ENCODE measurements at places on chromosomes 16 and 17.

- no peak for DNase-seq
These were observed 35.7 kb upstream of the GSG1L start for GRCh38 chr16:28098959-28099945.

GRCh38 chr16:56331915-56332314, 93.4 kb downstream of the AMFR start:
- DNase-seq = no peak

- DNase-seq = no peak
These were observed 930 bp downstream of the SPNS2 start for GRCh38 chr17:4499431-4500190.

DNA sequence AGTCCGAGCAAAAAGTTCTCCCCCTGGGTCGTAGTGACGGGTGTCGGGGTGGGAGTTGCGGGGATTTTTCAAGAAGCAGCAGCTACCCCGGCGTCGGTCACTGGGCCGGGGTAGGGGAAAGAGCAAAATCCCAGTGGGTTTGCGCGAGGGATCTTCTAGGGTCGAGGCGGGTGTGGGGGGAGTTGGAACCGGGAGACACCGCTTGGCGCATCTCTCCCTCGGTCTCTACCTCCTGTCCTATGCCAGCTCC, 2.3 kb upstream of the UBTF start:
- no peak for DNase-seq

DNA sequence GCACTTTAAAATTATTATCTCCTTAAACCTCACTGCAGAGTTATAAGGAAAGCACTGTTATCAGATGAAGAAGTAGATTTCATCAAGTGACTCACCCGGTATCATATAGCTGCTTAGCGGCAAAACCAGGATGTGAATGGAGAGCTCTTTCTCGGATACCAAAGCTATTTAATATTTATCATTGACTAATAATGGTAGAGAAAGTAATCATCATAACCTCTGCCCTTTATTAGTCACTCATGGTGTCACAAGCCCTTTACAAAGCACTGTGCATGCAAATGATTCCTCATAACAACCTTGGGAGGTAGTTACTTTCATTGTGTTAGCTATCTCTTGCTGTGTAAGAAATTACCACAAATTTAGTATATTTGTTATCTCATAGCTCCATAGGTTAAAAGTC, 592.9 kb downstream of the MAF start:
- peak; percentile 72 for DNase-seq

DNA sequence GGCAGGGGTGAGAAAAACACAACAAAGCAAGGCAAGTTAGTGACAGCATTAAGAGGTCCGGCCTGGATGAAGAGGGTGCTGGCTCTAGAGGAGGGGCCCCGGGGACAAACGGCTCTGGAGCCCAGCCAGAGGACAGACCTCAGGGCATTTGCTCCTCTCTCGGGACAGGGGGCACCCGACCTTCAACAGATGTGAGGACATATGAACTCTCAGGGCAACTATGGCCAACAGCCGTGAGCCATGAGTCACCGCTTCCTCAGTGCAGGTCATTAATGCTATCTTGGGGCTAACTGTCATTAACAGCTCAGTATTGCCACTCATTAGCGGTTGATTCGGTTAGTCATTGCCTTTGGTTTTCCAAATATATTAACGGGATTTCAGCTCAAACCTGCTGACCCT, 9.7 kb upstream of the ARL5C start:
- peak; percentile 35 for DNase-seq

DNA sequence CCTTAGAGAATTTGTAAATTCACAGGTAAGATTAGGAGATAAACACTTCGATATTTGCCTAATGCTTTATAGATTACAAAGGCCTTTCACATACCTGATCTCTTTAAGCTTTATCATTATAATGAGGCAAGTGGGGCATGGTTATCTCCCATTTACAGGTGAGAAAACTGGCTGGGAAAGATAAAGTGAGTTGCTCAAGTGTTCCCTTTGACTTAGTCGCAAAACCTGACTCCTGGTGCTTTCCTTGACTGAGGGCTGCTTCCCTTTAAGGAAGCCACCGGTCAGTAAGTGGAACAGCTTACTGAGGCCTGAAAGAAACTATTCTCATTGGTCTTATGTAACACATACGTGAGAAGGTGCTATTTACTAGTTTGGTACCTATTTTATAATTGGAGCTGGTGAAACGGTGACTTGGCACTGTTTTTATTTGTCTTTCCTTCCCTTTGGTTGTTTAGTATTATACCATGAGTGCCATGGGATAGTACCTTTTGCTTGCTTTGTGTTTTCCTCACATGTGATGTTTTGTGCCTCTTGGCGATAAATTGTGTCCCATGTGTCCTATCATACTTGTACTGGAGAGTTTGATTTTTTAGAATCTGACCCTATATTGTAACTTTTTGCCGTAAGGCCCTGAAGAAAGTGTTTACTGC, 57.2 kb downstream of the NUP88 start:
- DNase-seq = no peak

GRCh38 chr16:57277586-57277985, 6.9 kb downstream of the PLLP start:
- DNase-seq = peak; percentile 46

- DNase-seq = no peak
These were observed 170.3 kb downstream of the SLC39A11 start for GRCh38 chr17:72922219-72922618.

DNA sequence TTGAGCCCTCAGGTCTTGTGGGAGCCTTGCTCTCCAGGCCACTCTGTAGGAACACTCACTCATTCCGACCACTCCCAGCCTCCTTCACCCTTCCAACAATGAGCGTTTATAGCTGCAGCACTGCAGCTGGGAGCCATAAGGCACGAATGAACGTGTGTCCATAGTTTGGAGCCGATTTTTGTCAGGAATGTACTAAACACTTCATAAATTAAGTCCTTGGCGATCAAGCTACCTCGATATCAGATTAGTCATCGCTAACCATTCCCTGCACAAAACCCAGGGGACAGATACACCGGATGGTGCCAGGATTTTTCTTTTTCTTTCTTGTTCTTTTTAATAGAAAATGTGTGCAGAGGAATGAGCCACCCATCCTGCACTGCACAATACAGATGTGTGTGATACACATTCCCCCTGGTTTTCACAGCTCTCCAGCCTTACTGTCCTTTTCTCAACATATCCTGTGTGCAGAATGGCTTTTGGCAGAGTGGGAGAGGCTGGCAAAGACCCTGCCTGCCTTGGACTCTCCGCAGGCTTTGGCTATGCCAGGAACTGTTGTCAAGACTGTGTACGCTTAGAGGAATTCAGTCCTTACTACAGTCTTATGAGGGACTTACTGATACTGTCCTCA, 68.4 kb upstream of the ELAC2 start:
- no peak for DNase-seq

- DNase-seq = no peak
These were observed 223.5 kb upstream of the N4BP1 start for GRCh38 chr16:48833461-48833860.

GRCh38 chr16:11801481-11802021, 4.5 kb upstream of the ZC3H7A start:
- no peak for DNase-seq

GRCh38 chr16:22847100-22847499, 33.1 kb downstream of the HS3ST2 start:
- DNase-seq = no peak

- DNase-seq = no peak
These were observed 71.5 kb downstream of the WWP2 start for GRCh38 chr16:69833357-69834282.

DNA sequence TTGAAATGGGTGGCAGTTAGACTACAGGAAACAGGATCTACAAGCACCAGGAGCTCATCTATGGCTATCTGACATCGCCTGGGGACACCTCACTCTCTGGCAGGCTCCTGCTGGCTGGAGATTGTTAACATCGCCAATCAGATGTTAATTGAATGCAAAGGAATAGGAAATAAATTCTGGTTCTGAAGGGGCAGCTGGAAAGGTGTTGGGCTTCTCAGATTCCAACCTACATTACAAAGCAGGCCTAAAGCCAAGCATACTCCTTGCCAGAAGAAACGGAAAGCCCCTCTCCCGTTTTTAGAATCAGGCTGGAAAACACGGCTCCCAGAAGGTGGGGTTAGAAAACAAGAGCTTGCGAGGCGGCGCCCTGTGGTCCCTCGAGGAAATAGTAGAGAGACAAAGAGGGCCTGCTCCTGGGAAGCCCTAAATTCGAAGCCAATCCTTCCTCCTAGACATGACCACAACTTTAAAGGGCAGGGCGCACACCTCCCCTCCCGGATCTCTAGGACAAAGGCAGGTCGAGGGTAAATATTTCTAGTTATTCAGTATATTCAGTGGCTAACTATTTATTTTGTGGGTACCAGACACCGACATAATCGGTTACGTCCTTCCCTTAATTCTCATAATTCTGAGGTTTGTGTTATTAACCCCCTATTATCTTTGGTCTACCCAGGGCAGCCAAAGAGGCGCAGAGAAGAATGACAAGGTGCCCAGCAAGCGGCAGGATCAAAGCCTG, 763 bp upstream of the TOM1L1 start:
- no peak for DNase-seq

DNA sequence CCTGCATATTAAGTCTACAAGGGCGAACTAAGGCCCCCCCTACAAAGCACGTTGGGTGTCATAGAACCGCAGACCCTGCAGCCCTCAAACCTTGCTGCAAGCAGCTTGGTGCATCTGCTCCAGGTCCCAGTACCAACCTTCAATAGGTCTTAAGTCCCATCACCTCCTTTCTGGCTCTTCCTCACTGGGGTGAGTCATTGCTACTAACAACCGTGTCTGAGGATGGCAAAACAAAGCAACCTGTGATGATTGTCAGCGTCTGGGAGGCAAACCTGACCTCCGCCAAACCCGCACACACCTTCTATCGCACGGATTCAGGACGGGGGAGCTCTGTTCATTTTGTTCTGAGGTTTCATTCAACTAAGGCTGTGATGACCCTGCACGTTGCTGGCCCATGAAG, 138.9 kb downstream of the SLC39A11 start:
- DNase-seq = no peak

DNA sequence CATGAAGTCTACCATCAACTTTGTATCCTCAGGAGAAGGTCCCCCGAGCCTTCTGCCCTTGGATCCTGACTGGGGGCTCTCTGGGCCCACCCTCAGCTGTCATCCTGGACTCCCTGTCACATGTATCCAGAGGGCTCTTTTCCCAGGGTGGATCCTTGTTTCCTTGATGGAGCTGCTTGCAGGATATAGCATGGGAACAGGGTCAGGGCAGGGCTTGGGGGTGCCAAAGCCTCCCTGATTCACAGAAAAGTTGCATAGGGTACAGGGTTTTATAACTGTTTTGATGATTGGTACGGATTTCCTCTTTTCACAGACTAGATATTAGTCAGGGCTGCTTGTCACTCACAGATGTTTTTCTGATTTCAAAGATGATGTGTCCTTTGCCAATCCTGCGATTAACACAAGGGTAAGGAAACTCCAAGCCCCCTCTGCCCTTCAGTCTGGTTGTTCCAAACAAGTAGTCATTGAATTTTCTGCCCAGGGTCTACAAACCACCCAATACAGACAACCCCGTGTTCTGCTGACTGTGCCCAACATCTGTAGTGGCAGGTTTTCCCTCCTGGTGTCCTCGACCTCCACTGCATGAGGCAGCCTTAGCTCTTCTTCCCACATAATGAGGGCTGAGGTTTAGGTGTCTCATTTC, 20.6 kb upstream of the SLC35G3 start:
- DNase-seq = peak; percentile 35

- no peak for DNase-seq
These were observed 2.7 kb downstream of the FOXJ1 start for GRCh38 chr17:76138234-76138895.

DNA sequence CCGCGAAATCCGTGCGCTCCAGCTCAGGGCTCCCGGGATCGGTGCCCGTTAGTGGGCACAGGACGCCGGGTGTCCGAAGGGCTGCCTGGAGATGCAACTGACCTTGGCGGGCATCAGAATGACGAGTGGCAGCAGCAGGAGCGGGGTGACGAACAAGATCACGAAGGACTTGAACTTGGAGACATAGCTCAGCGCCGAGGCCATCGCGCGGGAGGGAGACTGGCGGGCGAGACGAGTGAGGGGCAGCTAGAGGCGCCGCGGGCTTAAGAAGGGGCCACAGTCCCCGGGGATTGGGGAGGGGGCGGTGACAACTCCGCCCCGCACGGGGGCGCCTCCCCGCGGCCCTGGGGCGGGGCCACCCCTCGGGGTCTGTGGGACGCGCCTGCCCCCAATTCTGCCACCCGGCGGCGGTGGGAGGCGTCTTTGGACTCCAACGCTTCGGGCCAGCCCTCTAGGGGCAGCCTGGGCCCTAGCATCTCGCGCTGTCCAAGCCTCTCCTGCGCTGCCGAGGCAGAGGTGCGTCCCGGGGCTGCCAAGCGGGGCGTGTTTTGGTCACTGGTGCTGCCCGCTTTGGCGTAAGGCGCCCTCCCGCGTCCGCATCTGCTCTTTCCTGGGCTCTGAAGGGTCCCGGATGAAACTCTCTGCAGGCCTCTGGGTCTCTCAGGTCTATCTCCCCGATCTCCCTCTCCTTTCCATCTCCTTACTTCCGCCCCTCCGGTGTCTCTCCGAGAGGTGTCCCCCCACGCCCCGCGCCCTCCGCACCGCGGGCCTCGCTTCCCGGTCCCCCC, at the start of gene SLC13A5:
Gene SLC13A5, minus strand, starts transcription at position 240 of the 788 bp plus-strand sequence. Its CDS starts 36 bp downstream, at position 204.
- peak; percentile 46 for DNase-seq

DNA sequence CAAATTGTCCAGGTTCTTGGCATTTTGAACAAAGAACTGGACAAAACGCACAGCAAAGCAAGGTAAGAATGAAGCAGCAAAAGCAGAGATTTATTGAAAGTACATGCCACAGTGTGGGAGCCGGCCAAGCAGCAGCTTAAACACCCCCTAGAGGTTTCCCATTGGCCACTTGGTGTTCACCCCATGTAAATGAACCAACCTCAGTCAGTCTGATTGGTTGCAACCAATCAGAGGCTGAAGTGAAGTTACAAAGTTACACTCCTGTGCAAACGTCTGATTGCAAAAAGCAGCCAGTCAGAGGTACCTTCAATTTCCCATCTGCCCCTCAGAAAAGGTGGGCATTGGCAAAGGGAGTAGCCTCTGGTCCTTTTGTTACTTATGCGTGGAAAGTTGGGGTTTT, 8.8 kb upstream of the ZNF263 start:
- DNase-seq = no peak

DNA sequence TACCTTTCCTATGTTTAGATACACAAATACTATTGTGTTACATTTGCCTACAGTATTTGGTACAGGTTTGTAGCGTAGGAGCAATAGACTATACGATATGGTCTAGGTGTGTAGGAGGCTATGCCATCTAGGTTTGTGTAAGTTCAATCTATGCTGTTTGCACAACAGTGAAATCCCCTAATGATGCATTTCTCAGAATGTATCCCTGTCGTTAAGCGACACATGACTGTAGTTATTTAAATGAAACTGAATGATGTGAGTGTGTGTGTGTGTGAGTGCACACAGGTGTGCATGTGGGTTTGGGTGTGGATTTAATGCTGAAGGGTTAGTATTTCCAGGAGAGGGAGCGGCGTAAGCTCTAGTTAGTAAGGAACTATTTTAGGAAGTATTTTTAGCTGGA, 34.6 kb upstream of the SMIM36 start:
- peak; percentile 28 for DNase-seq

All from suppressor macrophage treated with lipopolysaccharide for 4 hours (primary cell).